T follicular helper cell (primary cell): ENCODE measurements at places on chromosomes 2 and 18.

DNA sequence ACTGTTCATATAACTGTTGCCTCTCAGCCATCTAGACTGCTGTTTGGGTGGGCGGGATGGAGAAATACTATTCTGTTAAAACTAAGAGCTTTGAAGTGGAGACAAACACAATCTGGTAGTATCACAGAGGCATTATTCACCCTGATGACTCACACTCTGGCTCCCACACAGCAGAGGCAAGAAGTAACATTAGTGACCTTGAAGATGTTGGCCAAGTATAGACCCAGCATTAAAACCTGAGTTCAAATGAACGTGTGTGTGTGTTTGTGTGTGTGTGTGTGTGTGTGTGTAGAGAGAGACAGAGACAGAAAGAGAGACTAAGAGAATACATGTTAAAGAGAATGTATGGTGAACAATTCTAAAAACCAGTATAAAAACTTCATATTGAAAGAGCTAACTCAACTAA lies 22.5 kb upstream of the ACVR1 start:
- peak; percentile 36 for DNase-seq

DNA sequence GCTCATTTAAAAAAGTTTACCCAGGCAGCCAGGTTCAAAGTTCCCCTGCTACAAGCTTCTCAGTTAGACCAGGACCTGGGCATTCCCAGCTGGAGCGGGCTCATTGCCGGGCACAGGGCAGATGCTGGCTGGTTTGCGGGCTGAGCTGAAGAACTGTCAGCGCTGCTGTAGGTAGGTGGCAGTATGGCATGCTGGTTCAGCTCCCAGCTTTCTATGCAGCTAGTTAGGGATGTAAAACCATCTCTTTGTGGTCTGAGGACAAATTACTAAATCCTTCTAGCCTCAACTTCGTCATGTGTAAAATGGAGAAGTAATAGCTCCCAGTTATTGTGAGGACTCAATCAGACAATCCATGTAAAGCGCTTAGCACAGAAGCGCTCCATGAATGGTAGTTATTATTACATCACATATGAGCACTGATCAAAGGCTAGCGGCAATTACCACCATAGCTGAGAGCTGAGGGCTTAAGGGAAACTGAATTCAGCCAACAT lies 2.4 kb upstream of the LDLRAD4 start:
- peak; percentile 21 for DNase-seq

DNA sequence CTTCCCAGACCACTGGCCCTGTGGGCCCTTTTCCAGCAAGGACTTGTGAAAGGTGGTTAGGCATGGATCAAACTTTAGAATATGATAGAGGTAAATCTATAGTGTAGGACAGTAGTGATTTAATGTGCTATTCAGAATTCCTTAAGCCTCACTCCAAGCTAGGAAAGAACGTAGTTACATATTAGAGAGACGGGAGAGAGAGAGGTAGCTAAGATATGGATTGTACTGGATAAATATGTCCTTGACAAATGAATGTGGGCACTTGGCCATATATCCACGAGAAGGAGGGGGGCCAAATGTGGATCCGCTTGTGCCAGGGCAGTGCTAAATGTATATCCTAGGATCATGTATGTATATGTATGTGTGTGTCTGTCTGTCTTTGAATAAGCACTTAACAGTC lies 6.5 kb downstream of the KCNJ3 start:
- no peak for DNase-seq

DNA sequence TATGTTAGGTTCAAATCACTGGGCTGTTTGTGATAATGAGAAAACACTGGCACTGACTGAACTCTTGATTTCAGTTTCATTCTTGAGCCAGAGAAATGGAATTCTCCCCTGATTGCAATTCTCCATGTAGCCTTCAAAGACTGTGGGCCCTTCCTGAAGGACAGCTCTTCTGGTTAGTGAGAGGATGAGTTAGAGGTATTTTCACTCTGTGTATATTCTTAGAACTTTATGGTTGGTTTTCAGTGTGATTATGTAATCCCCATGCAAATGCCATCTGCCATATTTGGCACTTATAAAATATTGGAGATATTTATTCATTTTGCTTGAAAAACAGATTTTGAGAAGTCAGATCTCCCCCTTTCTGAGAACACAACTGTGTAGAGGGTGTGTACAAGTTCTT lies 323.7 kb downstream of the SLC4A3 start:
- no peak for DNase-seq

- DNase-seq = no peak
Measured at GRCh38 chr2:197877038-197877437, 72.6 kb downstream of the PLCL1 start.

GRCh38 chr2:17813742-17814473 lies 2.4 kb upstream of the MSGN1 start:
- no peak for DNase-seq

DNA sequence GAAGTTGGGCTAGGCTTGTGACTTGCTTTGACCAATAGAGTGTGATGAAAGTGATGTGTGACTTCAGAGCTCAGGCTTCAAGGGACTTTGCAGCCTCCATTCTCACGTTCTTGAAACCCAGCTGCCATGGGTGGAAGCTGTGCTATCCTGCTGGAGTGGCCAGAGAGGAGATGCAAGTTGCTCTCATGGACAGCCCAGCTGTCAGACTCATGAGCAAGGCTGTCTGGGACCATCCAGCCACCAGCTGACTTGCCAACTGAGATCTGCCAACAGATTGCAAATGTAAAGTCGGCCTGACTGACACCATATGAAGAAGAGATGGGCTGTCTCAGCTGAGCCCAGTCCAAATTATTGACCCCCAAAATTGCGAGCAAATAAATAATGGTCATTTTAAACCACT lies 226.4 kb upstream of the CXCR4 start:
- DNase-seq = no peak

GRCh38 chr2:98448441-98449145 lies 3.9 kb downstream of the INPP4A start:
- no peak for DNase-seq

- no peak for DNase-seq
Measured at GRCh38 chr2:68302281-68302875, 17.4 kb downstream of the CNRIP1 start.

- no peak for DNase-seq
Measured at GRCh38 chr2:212530991-212531390, 7.6 kb downstream of the ERBB4 start.

GRCh38 chr2:60796573-60797509 lies 40.8 kb downstream of the PAPOLG start:
- no peak for DNase-seq

- no peak for DNase-seq
Measured at GRCh38 chr2:191250986-191251385, 5.8 kb downstream of the MYO1B start.

- no peak for DNase-seq
Measured at GRCh38 chr2:230827774-230828271, 36.9 kb upstream of the ITM2C start.

GRCh38 chr2:215410932-215411285 lies 25.0 kb downstream of the FN1 start:
- DNase-seq = no peak
